Activated effector memory CD4-positive, alpha-beta T cell treated with anti-CD3 and anti-CD28 coated beads, Interleukin-2, amount 50 U/mL, for 16 hours (primary cell): ENCODE measurements at places on chromosomes 5 and 9.

GRCh38 chr5:34717426-34718327 is 61.5 kb downstream of the RAI14 start:
- DNase-seq = no peak

DNA sequence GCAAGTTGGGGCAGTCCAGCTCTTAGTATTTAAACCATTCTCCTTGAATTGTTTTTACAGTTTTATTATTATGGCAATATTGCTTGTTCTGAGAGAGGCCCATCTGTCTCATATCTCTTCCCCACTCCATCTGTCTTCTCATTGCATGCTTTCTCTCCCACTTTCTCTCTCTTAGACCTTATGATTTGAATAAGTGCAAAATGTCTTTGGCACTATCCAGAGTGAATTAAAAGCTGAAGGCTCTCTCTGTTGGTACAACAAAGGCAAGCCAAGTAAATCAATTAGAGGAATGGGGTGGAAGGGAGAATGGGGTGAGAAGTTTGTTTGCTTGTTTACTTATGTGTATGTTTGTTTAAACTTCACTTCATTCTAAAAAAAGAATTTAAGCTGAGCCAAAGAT is 195.3 kb upstream of the RFX3 start:
- no peak for DNase-seq

GRCh38 chr9:15426019-15426418 is 3.3 kb downstream of the SNAPC3 start:
- DNase-seq = no peak

- DNase-seq = no peak
Observed at GRCh38 chr9:69325409-69326212, 596 bp downstream of the ENTREP1 start.

- DNase-seq = no peak
Observed at GRCh38 chr5:95424526-95424925, 33.4 kb downstream of the FAM81B start.

GRCh38 chr5:143409926-143410325 is 6.4 kb upstream of the NR3C1 start:
- no peak for DNase-seq

GRCh38 chr5:91070761-91071550 is 312.2 kb downstream of the ARRDC3 start:
- no peak for DNase-seq
